Stimulated activated CD4-positive, alpha-beta T cell treated with anti-CD3 and anti-CD28 coated beads, Interleukin-2, amount 100 ng/mL, for 24 hours (primary cell): ENCODE measurements at places on chromosomes 12 and 14.

DNA sequence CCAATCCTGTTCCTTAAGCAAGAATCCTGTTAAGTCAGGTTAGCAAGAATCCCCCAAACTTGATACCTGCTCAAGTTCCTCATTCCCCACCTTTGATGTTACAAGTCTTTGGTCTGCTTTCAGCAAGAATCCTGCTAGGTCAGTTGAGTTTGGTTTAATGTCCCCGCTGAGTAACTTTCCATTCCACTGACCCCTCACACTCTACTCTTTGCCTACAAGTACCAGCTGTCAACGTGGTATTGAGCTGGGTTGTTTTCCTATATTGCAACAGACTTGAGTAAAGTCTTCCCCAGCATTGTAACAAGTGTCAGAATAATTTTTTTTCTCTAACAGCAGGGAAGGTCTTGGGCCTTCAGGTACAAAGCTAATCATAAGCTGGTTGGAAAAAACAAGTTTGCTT is 6.3 kb downstream of the PPM1H start:
- no peak for DNase-seq

- DNase-seq, result no peak
Measured at GRCh38 chr12:47353508-47353907, 273.7 kb upstream of the AMIGO2 start.

DNA sequence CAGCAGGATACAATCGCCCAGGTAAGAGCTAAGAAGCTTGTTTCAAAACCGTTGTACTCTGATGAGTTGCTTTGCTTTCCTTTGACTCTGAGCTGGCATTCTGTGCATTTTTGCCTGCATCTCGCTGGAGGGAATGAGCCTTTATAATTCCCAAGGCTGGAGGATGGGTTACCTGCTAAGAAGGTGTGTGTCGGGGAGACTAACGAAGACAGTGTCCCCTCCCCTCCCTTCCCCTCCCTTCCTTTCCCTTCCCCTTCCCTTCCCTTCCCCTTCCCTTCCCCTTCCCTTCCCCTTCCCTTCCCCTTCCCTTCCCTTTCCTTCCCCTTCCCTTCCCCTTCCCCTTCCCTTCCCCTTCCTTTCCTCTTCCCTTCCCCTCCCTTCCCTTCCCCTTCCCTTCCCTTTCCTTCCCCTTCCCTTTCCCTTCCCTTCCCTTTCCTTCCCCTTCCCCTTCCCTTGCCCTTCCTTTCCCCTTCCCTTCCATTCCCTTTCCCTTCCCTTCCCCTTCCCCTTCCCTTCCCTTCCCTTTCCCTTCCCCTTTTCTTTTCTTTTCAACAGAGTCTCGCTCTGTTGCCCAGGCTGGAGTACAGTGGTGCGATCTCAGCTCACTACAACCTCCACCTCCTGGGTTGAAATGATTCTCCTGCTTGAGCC is 15.4 kb downstream of the C3AR1 start:
- no peak for DNase-seq

DNA sequence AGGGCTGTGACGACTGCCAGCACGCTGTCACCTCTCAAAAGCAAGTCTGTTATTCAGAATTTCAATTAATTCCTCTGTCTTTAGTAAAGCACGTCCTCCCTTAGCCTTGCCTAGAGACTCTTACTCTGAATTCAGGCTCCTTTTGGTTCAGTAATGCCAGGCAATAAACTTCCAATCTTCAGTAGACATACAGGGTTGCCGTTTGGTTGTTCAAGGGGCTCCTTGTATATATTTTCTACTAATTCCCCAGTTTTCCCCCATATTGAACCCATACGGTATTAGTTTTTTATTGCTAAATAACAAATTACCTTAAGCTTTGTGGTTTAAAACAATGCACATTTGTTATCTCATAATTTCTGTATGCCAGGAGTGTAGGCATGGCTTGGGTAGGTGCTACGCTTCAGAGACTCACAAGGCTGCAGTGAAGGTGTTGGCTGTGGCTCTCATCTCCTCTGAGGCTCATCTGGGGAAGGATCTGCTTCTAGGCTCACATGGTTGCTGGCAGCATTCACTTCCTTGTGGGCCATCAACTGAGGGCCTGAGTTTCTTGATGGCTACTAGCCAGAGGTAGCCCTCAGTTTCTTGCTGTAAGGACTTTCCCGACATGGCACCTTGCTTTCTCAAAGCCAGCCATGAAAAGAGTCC is 7.3 kb upstream of the CLECL1 start:
- DNase-seq, result no peak

DNA sequence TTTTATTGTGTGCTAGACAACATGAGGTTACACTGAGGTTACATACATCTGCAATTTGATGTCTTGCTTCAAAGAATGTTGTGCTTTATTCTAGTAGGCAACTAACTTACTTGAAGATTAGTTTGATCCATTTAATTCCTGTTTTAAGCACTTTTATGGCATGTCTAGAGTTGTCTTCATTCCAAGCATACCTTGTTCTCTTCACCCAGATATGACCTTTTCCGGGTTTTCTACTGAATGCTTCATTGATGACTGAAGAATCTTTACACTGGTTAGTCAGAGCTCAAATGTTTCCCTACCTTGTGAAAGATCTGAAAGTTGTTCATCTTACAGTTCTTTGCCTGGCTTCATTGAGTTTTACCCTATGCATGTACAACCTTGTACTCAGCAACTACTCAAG is 274.0 kb upstream of the KITLG start:
- no peak for DNase-seq

GRCh38 chr14:68921666-68922065 is 57.4 kb downstream of the ACTN1 start:
- DNase-seq, result no peak
